ENCODE measurements at places on chromosomes 4 and X. TPM values are rescaled to one million over a fixed set of nuclear protein-coding genes. Genes with fewer than 3 reads are reported as not detected.

The GUCY1B1 gene
- total RNA-seq, result 53.9 TPM

The AKAP14 gene
- not detected for total RNA-seq

The ZCCHC18 gene
- total RNA-seq, result 1.7 TPM

The SMIM31 gene
- total RNA-seq, result 3.6 TPM

The ATP2B3 gene
- total RNA-seq, result 0.48 TPM

DNA sequence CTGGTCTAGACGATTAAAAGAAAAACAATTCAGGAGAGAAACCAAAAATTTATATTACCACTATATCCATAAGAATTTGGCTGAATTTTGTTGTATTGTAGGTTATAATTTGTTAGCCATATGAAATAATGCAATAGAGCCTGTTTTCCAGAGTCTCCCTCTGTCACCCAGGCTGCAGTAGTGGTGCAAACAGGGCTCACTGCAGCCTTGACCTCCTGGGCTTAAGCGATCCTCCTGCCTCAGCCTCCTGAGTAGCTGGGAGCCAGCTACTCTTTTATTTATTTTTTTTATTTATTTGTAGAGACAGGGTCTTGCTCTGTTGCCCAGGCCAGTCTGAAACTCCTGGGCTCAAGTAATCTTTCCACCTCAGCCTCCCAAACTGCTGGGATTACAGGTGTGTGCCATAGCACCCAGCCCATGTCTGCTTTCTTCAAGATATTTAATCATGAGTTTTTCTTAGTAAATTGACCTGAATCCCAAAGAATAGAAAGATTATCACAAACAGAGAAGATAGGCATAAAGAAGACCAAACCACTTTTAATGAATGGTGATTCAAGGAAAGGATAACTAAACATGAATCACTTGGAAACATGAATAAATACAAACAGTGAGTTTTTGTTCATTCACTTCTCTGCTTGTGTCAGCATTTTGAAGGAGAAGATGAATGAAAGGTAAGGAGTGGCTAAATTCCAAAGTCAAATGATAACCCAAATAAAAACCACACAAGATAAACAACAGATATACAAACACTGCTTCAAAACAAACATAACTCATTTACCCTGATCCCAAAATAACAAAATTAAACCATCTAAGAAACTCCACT, 82.1 kb downstream of the PPP3CA start:
- DNase-seq, result no peak

GRCh38 chr4:176340871-176341685, 21.3 kb downstream of the SPCS3 start:
- peak; percentile 67 for DNase-seq

DNA sequence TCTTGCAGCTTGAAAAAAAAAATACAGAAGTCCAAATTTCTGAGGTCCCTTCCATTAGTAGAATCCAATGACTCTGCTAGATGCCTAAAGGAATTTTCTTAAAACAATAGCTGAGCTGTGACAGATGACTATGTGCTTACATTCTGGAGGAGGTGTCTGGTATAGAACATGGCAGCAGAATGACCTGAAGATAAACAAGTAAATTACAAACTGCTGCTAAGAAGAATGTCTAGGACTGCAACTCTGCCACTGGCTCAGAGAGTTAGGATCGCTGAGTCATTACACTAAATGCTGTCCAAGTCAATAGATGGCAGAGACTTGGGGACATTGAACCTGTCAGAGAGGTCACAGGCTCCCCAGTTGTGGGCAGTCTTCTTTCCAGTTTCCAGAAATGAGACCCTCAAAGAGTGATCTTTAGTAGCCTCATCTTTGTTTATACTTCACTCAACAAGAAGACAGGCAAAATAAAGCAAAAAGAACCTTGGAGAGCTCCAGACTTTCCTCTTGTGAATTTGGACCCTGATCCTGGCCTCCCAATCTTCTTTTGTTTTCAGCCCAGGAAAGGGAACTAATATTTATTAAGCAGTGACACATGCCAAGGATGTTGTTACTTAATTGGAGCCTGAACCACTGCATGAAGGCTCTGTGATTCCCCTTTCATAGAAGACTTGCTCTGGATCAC, 56.4 kb upstream of the SCML1 start:
- DNase-seq, result no peak

- DNase-seq, result no peak
These were observed 10.8 kb downstream of the FTHL17 start for GRCh38 chrX:31061091-31061490.

DNA sequence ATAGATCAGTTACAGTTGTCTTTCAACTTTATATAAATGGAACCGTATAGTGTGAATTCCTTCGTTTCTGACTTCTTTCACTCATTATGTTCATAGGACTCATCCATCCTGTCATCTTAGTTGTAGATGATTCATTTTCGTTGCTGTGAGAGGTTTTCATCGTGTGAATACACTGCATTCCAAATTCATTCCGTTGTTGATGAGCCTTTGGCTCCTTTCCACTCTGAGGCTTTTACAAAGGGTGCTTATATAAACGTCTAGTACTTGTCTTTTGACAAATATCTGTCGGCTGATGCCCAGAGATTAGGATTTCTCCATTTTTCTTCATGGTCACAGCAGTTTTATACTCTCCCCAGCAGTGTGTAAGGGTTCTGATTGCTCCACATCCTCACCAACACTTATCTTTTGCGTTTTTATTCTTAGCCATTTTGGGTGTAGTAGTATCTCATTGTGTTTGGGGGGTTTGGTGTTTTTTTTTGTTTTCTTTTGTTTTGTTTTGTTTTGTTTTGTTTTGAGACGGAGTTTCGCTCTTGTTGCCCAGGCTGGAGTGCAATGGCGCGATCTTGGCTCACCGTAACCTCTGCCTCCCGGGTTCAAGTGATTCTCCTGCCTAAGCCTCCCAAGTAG, 48.6 kb downstream of the LRP2BP start:
- DNase-seq, result no peak

DNA sequence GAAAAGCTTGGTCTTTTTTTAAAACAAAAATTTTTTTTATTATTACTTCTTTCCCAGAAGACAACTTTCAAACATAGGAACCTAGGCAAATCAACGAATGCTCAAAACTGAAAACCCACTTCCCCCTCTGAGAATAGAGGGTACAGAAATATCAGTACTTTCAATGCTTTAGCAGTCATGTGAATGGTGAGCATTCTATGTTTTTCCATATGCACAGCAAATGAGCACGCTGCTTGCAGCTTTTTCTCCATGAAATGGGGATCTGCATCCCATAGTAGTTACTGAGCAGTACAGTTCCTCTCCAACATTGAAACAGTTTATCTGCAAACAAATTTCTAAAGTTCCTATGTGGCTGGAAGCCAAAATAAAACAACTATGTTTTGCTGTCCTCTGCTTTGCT, 108.4 kb upstream of the BMP2K start:
- no peak for DNase-seq

GRCh38 chr4:77454858-77455257, 150.8 kb upstream of the CXCL13 start:
- no peak for DNase-seq

GRCh38 chr4:22648996-22649395, 43.7 kb upstream of the GBA3 start:
- peak; percentile 80 for DNase-seq

- DNase-seq, result no peak
These were observed 90.3 kb downstream of the JAKMIP1 start for GRCh38 chr4:6109842-6110560.

DNA sequence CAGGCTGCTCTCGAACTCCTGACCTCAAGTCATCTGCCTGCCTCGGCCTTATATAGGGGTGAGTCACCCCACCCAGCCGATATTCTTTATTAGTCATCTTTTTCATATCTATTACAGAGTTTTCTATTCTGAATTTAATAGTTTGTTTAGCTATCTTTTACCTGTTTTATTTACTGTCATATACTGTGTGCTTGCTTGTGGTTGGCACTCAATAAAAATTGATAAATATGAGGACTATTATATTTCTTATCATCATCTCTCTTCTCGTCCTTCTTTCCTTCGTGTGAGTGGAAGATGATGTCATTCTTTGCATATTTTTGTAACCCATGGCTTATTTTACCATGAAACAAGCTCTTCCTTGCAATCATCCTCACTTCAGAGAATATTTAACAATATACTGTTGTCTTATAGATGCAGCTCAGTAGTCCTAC, 265.5 kb downstream of the ARHGAP24 start:
- no peak for DNase-seq

DNA sequence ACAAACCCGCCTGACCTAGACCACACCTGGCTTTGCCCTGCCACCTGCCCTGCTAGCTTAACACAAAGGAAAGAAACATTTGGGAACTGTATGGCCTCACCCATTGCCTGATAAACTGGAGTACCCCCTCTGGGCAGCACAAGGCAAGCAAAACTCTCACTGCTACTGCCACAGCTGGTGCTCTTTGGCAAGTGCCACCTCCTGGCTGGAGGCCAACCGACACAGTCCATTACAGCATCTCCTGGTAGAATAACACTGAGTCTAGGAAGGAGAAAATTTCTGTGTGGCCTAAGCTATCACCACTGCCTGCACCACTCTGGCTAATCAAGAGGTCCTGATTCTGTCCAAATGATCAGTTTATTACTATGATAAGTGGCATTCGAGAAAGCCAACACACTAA, 18.9 kb upstream of the SPANXN3 start:
- DNase-seq, result no peak

GRCh38 chr4:118872181-118872580, 16.5 kb upstream of the SYNPO2 start:
- no peak for DNase-seq

- DNase-seq, result peak; percentile 50
These were observed 25.9 kb downstream of the HOPX start for GRCh38 chr4:56655209-56655626.

DNA sequence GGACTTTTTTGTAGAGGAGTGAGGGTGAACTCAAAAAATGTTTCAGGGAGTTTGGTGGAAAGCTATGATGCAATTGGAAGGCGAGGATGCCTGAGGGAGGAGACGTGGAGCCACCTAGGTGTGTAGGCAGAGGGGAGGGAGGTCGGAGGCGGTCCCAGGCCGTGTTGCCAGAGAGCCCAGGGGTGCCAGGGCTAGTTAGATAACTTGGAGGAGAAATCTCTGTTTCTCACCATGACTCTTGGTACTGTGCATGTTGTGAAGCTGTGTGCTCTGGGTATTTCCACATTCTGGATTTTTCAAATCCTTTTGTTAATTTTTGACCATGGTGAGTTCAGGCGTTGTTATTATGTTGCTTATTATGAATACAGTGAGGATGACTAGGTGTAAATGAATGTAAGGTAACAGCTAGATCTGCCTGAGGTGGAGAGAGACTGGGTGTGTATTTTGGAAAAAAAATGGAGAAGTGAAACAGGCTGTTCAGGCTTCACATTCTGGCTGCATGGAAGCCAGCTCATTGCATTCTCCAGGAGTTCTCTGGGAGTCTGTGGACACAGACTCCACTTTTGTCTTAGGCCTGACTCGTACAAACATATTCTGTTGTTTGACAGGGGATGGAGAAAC, 4.5 kb downstream of the RAB9A start:
- no peak for DNase-seq

DNA sequence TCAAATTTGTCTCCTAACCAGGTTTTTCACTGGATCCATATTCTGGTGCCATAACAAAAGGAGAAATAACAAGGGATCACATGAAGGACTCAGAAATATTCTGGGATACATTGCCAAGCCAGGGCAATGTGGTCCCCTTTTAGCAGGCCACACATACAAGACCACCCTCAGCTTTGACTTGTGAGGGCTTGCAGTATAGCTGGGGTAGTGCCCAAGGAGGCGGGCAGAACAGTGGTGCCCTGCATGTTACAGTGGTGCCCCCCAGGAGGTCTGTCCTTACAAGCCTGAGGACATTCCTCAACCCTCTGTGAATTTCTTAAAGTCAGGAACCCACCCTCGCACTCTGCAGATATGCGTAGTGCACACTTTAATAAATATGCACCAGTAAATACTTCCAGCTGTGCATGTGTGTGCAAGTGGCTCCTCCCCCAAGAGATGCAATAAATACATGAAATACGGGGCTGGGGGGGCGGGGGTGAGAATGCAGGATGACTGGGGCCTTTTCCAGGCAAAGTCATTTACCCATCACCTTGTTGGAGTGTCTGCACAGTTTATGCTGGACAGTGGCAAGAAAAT, 34.4 kb upstream of the TBL1X start:
- no peak for DNase-seq

- no peak for DNase-seq
These were observed 532.8 kb downstream of the FAT4 start for GRCh38 chr4:125847518-125847917.

DNA sequence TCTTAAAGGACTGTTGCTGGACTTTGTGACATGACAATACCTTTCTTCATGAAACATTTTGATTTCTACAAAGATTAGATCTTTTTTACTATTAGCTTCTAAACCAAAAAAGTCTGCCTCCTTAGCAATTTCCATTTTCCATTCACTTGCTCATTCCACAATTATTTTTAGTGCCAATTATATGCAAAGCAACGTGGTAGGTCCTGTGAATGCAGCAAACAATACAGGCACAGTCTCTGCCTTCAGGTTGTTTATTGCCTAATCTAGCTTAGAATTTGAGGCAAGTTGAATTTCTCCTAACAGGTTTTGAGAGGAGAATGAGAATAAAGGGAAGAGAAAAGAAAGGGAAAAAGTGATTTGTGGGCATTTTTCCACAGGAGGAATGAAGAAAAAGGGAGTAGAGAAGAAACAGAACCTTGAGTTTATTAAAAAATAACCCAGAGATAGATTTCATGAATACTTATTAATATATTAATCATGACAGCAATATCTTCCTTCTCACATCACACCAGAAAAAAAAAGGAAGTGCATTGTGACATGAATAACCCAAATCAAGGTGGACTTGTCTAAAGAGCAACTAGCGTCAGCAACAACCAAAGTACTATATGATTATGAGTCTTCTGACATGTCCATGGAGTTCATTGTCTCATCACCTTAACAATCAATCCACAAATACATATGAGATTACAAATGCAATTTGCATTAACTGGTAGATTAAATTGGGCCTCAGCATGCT, 16.3 kb upstream of the FRYL start:
- DNase-seq, result no peak
